Vagina (tissue), 2 donors: ENCODE measurements at places on chromosomes 4 and X.

DNA sequence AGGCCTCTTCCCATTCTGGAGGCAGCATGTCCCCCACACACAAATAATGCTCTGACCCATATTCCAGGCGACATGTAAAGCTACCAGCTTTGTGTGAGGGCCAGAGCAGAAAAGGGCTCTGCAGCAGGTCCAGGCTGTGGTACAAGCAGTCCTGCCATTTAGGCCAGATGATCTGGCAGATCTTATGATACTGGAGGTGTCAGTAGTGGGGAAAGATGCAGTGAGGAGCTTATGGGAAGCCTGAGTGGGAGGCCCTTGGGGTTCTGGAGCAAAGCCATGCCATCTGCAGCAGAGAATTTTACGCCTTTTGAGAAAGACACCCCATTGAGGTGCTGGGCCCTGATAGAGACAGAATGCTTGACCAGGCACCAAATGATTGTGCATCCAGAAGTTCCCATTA, 7.7 kb downstream of the SYN1 start:
- DNase-seq = no peak

GRCh38 chr4:75823812-75824211, 78.4 kb downstream of the PPEF2 start:
- DNase-seq = no peak

DNA sequence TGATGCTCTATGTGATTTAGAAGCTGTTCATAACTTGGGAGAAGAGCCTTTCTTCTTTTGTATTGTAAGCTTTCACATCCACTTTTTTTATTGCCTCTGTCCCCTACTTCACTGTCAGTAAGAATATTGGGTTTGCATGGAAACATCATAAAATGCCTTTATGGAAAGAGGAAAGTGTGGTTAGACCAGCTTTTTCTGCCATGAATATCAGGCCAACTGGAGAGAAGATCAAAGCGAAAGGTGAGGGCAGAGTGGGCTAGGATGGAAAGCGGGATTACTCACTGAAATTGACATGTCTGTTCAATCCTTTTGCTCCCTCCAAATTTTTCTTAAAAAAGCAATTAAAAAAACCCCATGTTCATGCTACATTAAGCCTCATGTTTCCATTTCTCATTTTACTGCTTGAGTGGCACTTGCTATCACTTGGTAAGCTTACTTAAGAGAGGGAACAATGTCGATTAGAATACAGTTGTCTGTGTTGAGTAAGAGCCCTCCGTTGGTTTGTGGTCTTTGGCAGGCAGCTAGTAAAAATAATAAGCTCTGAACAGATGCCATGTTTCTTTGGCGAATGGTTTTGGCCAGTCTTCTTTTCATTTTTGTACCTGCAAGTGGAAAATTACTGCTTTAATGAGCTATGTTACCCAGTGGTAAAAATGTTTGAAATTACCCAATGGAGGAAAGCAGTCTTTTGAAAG, 35.9 kb downstream of the SUPT20HL1 start:
- no peak for DNase-seq

DNA sequence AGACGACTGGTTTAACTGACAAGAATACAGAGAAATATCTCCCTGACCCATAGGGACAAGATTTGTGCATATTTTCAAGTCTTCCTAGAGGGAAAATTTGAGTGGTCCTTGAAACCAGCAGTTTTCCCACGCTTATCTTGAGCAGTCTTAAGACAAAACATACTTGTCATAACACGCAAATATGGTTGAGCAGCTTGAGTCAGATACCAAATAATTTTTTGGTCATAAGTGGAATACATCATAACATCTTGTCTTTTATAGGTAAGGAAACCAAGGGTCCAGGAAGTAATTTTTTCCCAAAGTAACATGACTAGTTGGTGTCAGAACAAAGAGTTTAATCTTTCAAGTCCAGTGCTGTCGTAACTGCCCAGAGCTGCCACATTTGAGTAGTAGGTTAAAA, 50.5 kb downstream of the MOSPD2 start:
- no peak for DNase-seq

DNA sequence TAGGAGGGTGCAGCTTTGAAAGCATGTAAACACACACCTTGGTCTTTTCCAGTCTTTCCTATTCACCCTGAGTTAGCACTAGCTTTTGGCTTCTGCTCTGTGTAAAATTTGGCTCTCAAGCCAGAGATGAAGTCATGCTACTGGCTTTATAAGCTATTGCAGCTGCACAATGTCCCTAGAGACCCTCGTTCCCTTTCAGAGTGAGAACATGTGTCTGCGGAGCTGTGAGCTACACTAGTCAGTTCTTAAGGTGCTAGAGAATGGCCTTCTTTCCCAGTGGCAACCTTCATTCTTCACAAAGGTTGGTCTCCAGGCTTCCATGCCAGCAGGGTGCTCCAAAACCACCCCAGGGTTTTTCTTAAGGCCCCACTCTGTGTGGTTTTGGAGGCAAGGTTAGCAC, 199.1 kb downstream of the SPATA18 start:
- DNase-seq = no peak

GRCh38 chr4:124061413-124061812, 651.1 kb downstream of the ANKRD50 start:
- no peak for DNase-seq

- DNase-seq = no peak
Measured at GRCh38 chr4:80225595-80225994, 28.3 kb downstream of the PRDM8 start.

GRCh38 chrX:107429090-107429489, 20.4 kb upstream of the FRMPD3 start:
- no peak for DNase-seq

GRCh38 chr4:159006202-159006601, 96.7 kb upstream of the RAPGEF2 start:
- DNase-seq = no peak

- no peak for DNase-seq
Measured at GRCh38 chr4:168667376-168667775, 170.5 kb downstream of the PALLD start.

GRCh38 chrX:10602646-10603045, 17.7 kb downstream of the MID1 start:
- no peak for DNase-seq

DNA sequence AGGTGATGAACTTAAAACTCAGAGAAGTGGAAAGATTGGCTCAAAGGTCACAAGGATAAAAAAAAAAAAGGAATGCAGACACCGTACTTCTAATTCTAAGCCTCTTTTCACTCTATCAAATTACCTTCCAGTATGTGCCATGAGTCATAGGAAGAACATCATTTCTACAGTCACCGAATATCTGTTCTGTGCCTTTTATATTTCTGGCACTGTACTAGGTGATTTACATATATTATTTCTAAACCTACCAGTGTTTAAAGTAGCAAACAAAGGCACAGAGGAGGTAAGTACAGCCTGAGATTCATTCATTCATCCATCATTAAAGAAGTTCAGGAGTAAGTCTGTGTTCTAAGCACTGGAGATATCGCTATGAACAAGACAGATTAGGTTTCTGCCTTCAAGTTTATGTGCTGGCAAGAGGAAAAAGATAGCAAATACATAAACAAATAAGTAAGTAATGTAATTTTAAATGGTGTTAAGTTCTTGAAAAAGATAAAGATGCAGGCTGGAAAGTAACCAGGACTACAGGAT, 65.3 kb downstream of the PALLD start:
- no peak for DNase-seq

GRCh38 chrX:120308959-120309872, 2.0 kb downstream of the TMEM255A start:
- no peak for DNase-seq

GRCh38 chr4:44415251-44415650, 33.4 kb downstream of the KCTD8 start:
- no peak for DNase-seq
